Panc1 (cell line): ENCODE measurements at places on chromosomes 1 and 21.

DNA sequence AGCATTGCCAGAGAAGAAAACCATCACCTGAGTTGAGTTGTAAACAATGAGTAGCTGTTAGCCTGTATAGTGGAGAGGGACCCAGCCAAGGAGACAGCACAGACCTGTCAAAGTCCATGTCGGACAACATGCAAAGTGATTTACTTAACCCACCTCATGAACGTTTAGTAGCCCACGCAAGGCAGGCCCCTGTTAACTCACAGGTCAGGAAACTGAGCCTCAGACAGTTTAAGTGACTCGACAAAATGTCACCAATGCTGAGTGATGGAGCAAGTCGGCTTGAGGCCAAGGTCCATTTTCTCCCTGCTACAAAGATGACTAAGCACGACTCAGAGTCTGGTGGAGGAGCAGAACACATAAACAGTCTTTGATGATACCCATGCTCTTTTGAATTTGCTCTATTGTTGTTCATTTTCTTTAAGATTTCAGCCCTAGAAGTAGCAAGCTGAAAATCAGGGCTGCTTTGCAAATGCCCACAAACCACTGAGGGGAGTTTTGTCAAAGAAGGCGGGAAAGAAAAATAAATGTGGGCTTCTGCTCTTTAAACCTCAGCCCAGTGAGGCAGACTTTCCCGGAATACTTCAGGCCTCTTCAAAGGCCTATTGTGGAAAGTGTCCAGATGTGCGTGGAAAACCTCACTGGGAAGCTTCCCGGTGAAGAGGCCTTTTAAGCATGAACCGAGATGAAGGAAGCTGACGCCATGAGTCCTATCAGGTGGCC, 83.8 kb upstream of the HOOK1 start:
- peak; percentile 80 for DNase-seq

DNA sequence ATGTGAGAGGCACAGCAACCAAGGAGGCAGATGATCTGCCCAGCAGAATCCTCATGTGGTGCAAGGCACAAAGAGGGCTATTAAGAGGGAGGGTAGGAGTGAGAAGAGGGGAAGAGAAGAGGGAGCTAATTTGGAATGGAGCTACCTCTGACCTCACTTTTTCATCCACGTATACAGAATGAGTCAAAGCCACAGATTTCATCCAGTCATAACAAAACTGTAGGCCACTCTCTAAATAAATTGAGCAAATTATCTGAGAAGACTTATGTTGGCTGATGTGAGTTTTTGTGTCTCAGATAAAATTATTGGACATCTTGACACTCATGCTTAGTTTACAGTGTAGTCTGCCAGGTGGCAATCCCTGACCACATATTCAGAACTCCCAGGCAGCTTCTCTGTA, 325.6 kb downstream of the TTLL7 start:
- DNase-seq = no peak

DNA sequence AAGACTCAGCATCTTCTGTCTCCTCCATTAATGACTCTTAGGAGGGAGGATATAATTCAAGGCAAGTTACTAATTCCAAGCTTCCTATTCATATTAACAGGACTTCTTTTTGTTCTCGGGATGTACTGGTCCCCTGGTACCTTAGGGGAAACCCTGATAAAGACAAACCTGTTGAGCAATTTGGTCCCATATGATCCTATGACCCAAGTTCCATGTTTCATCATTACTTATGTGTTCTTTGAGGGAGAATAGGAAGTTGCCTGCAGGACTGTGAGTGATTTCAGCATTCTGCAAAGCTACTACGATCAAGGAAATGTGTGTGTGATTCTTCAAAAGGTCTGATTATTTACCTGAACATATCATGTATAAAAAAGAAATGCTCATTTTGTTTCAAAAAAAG, 5.8 kb upstream of the FMO3 start:
- no peak for DNase-seq

GRCh38 chr1:219472596-219472995, 140.3 kb downstream of the ZC3H11B start:
- no peak for DNase-seq

DNA sequence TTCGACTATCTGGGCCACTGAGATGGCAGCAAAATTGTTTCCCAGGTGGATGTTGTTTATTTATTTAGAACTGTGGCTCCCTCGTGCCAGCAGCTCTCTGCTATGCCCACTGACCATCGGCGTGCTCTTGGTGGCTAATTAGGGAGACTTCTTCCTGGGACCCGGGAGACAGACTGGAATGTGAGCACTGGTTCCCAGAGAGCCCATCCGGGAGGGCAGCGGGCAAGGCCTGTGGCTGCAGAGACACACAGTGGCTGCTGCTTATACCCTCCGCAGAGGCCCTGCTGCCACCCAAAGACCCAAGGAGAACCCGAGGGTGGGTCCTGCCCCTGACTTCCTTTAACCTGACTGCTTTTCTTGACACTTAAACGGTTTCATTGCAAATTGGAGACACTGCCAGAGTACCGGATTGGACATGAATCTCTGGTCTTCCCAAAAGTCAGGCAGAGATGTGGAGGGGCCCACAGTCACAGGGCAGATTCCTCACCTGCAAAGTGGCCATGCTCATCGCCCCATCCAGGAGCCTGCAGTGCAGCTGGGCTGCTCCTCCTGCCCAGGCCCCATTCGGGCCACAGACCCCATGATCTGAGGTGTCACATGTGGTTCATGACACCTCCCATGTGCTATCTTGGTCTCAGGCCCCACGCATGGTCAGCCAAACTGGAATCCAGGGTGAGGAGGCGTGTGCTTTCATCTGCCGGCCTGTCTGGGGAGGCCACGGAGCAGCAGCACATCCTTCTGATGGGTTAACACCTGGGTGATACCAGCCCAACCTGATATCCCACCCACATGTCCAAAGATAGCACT, 5.7 kb upstream of the MATN1 start:
- no peak for DNase-seq

GRCh38 chr1:110522560-110522959, 3.6 kb upstream of the KCNA10 start:
- no peak for DNase-seq

DNA sequence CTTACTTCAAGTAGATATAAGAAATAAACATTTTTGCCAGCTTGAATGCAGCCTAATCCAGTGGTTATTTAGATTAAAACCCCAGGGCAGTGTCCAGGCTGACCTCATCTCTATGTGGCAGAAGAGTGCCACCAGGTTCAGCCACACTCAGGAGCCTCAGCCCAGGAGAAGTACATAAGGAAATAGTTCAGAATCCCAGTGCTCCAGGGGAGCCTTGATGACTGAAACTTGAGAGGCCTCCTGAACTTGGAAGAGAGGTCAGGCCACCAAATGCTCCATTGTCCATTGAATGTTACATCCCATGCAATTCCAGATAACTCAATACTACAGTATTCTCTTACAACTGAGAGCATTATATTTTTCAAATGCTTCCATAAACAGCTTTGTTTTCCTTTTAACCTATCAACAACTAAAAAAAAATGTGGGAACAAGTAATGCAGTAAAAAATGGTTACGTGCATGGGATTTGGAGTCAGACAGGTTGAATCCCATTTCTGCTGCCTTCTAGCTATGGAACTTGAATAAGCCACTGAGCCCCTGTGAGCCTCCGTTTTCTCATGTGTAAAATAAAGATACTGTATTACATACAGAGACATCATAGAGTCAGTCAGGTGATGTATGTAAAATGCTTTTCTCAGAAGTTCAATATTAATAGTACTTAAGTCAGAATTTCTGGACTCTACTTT, 248.0 kb downstream of the PLPP3 start:
- no peak for DNase-seq
